ENCODE measurements at places on chromosomes 12 and 14.

DNA sequence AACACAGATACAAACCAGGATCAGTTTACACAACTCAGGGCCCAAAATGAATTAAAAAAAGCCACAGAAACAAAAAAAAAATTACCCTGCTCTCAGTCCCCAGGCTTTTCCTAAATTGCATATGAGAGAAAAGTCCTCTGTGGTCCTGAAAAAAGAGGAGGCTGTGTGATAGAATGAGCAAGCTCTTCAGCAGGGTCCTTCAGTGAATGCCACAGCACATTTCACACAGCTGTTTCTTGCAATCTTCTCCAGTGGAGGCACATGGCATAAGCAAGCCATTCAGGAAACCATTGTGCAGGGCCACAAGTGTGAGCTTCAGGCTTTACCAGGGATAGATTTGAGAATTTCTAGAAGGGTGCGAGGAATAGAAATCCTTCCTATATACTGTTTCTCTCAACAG is 168.5 kb downstream of the PPM1H start:
- no peak for DNase-seq

DNA sequence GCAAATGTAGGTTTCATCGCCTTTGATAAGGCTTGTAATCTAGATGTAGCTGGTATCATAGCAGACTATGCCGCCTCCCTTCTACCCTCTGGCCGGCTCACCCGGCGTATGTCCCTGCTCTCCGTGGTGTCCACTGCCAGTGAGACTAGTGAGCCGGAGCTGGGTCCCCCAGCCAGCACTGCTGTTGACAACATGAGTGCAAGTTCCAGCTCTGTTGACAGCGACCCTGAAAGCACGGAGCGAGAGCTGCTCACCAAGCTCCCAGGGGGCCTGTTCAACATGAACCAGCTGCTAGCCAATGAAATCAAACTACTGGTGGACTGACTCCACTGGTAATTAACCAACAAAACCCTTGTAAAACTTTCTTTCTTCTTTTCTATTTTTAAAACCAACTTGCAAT is 49.0 kb upstream of the A2ML1 start:
- DNase-seq = no peak

GRCh38 chr14:52790011-52790755 is 1.2 kb downstream of the GNPNAT1 start:
- peak; percentile 33 for DNase-seq

- DNase-seq = peak; percentile 69
These were observed 385.3 kb upstream of the DDHD1 start for GRCh38 chr14:53538316-53538881.

DNA sequence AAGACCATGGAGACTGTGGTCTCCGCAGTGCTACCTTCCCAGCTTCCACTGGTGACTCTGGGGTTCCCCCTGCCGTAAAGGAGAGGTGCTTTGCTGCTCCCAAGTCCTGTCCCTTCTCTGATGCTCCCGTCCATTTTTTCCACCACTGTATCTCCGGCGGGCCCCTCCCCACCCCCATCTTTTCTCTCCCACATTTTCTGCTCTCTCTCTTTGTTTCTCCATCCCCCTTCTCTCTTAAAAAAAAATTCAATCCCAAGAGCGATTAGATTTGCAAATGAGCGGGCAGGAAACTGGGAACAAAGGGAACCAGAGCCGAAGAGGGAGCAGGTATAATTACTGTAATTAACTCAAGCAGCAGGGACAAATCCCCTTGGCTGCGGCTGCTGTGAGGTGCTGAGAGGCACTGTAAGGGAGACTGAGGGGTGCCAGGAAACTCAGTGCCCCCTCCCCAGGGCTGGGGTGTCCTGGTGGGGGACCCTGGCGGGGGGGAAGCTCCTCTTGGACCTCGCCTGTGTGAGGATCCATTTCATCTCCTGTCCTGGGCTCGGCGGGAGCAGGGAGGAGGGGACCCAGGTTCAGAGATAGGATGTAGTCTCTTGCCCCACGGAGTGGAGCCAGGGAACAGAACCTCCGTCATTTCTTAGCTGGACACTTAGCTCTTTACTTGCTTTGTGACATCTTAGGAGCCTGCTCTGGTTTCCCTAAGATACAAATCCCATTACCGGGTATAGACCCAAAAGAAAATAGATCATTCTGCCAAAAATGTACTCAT is 140.4 kb upstream of the NRXN3 start:
- no peak for DNase-seq

DNA sequence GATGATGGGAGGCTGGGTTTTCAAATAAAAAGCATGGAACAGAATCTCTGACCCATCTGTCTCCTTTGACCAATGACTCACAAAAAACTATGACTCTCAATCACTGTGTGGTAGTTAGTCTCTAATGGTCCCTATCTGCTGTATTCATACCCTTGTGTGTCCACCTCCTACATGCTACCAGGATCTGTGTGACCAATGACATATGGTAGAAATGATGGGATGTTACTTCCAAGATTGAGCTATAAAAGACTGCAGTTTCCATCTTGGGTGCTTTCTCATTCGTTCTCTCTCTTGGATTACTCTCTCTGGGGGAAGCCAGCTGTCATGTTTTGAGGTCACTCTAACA is 144.7 kb upstream of the BTG1 start:
- peak; percentile 41 for DNase-seq

DNA sequence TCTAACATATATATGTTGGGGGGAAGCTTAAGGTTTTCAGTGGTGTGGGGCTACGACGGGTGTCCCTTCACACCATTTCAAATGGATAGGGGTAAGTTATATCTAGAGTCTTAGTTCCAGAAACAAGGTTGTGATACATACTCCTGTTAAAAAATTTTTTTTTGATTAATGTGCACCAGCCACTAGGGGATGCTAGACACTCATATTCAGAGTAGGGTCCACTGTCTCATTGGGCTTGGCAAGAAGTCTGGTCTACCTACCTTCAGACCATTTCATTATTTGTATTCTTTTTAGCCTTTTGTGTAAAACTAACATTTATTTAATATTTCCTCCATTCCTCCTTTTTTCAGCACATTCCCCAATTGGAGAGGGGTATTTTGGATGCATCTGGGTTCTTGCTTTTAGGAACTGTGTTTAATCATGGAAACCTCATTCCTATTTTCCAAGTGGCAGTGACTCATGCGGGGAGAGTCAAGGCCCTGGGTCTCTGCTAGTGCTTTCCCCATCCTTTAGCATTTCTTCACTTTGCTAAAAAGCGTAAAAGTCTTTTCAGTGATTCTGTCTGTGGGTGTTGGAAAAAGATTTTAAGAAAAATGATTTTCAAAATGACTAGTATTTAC is 33.4 kb downstream of the ANO4 start:
- peak; percentile 49 for DNase-seq

- DNase-seq = peak; percentile 95
These were observed 418 bp upstream of the MYG1 start for GRCh38 chr12:53299101-53299453.

DNA sequence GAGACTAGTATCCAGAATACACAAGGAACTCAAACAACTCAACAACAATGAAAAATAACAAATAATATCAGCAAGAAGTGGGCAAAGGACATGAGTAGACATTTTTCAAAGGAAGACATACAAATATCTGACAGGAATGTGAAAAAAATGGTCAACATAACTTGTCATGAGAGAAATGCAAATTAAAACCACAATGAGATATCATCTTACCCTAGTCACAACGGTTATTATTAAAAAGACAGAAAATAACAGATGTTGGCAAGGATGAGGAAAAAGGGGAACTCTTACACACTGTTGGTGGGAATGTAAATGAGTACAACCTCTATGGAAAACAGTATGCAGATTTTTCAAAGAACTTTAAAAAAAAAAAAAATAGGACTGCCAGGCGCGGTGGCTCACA is 20.4 kb downstream of the VWF start:
- DNase-seq = no peak

GRCh38 chr12:108338915-108339657 is at the start of gene CMKLR1:
TSS of gene CMKLR1 (minus strand) at chr12:108339311. CDS start at chr12:108293591, 45,720 bp downstream.
- DNase-seq = no peak

GRCh38 chr12:117098361-117099217 is 627 bp downstream of the TESC start:
- DNase-seq = no peak

- DNase-seq = no peak
These were observed 66.2 kb upstream of the DYRK2 start for GRCh38 chr12:67582238-67582834.

GRCh38 chr12:25417071-25417470 is 136.0 kb downstream of the LMNTD1 start:
- DNase-seq = peak; percentile 24

- DNase-seq = no peak
These were observed 91.9 kb downstream of the CNTN1 start for GRCh38 chr12:40784102-40784501.

- no peak for DNase-seq
These were observed 86.2 kb downstream of the TSPAN8 start for GRCh38 chr12:71071536-71072097.

GRCh38 chr14:97640031-97640430 is 842.8 kb downstream of the VRK1 start:
- no peak for DNase-seq

- DNase-seq = peak; percentile 94
These were observed 33.8 kb downstream of the STK38L start for GRCh38 chr12:27277846-27278260.

- no peak for DNase-seq
These were observed 121.4 kb downstream of the TRMT5 start for GRCh38 chr14:60859525-60859924.

DNA sequence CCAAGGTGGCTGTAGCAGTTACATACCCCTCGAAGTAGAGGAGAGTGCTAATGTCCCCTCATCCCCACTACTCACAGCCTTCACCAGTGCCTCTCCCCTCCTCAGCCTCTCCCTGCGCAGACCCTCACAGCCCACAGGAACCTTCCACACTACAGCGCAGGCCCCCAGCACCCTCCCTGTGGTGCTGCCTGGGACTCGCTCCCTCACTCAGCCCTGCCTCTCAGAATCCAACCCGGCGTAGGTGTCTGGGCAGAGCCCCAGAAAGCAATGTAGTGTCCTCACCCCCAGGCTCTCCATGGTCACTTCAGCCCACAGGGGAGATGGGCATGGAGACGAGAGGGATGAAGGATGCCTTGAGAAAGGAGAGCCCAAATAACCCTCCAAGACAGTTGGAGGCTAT is 10.9 kb upstream of the ZNF740 start:
- DNase-seq = no peak

- DNase-seq = peak; percentile 92
These were observed 73.3 kb upstream of the PLXNC1 start for GRCh38 chr12:94074980-94075629.

- no peak for DNase-seq
These were observed 326.9 kb upstream of the SFSWAP start for GRCh38 chr12:131383741-131384543.

- no peak for DNase-seq
These were observed 84.4 kb downstream of the NOC4L start for GRCh38 chr12:132228476-132229192.

DNA sequence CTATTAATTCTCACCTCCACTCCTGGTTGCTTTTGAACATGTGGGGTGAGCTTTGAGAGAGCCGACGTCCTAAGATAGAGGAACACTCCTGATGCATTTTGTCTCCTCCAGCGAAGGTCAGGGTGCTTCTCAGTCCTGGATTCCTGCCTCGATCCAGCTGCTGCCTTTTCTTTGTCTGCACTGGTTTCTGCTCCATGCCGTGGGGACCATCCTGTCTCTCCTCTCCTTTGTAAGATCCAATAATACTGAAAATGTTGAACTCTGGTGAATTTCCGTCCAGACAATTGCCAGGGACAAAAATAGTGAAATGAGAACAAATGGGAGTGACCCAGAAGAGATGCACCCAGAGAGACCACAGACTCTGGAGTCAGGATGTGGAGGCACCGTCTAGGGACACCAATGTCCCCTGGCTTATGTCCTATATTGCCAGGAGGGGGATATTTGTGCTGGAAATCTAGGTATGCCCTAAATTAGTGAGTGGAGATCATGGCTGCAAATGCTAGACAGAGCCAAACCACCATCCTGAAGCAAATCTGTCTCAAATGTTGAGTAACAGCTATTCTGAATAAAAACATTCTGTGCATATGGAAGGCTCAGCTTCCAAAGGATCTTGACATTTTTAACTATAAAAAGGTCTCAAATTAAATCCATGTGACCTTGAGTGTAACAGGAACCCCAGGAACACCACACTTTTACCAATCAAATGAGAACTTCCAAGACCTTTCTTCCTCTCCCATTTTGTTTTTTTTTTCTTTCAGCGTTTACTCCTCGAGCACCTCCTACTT is 170.9 kb downstream of the PPM1H start:
- no peak for DNase-seq

DNA sequence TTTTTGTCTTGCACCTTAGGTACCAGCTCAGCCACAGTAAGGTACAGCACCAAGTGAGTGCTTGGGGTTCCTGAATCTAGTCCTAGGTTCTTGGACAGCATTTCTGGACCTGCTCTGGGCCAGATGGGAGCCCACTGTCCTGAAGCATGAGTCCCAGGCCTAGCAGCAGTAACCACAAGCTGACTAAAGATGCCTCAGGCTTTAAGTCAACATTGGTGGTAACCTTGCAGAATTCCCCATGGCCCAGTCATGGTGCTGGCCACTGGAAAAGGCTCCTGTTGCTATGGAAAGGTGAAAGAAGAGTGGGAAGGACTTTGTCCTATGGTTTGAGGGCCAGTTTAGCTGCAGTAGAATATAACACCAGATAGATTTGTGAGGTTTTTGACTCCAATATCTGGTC is 86.9 kb upstream of the CLEC14A start:
- peak; percentile 74 for DNase-seq

DNA sequence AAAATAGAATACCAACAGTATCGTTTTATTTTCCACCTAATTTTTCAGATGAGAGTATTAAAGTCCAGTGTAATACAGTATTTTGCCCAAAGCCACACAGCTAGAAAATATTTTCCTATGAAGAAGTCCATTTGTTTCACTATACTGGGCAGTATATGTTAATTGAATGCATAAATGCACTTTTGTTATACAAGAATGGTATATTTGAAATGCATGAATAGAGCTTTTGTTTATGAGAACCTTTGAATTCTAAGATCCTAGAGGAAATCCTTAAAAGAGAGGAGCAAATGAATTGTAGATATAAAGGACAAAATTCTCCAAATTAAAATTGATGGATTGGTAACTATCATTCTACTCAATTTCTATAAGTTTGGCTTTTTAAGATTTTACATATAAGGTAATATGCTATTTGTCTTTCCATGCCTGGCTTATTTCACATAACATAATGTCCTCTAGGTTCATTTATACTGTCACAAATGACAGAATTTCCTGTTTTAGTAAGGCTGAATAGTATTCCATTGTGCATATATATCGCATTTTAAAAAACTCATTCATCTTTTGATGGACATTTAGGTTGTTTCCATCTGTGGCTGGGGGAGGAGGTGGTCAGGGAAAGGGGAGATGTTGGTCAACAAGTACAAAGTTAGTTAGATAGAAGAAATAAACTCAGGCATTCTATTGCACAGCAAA is 136.6 kb upstream of the DCN start:
- no peak for DNase-seq

All from mesenchymal stem cell (in vitro differentiated cells and primary cell).